A549 (cell line): ENCODE measurements at places on chromosomes 1 and 21.

GRCh38 chr1:175548774-175549173, 194.6 kb downstream of the TNR start:
- DNase-seq: no peak

- DNase-seq: no peak
Measured at GRCh38 chr1:6299557-6300165, 38.8 kb upstream of the GPR153 start.

DNA sequence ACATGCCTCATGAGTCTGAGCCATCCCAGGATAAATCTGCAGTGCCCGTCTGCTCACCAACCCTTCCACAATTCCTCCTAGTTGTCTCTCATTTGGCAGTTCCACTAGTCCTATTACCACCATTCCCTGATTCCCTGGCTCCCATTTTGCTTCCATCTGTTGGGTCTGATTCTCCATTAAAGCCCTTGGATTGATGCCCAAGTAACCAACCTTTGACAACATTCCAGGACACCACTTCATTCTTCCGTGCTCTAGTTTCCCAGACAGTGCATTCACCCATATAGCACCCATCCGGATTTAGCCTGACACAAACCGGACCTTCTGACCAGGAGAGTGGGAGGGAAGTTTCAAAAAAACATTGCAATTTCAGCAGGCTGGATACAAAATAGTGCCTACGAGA, 189.4 kb upstream of the PALMD start:
- no peak for DNase-seq

- DNase-seq: no peak
Measured at GRCh38 chr1:214983126-214983869, 99.2 kb upstream of the KCNK2 start.

GRCh38 chr21:44947930-44948331, 8.1 kb downstream of the SLX9 start:
- no peak for DNase-seq

GRCh38 chr1:199336745-199337640, 690.5 kb upstream of the NR5A2 start:
- no peak for DNase-seq

GRCh38 chr1:15523104-15524020, 653 bp downstream of the CASP9 start:
- DNase-seq: no peak

- no peak for DNase-seq
Measured at GRCh38 chr1:107532318-107532717, 391.5 kb downstream of the NTNG1 start.

- no peak for DNase-seq
Measured at GRCh38 chr1:80214888-80215540, 1208.5 kb upstream of the ADGRL4 start.

DNA sequence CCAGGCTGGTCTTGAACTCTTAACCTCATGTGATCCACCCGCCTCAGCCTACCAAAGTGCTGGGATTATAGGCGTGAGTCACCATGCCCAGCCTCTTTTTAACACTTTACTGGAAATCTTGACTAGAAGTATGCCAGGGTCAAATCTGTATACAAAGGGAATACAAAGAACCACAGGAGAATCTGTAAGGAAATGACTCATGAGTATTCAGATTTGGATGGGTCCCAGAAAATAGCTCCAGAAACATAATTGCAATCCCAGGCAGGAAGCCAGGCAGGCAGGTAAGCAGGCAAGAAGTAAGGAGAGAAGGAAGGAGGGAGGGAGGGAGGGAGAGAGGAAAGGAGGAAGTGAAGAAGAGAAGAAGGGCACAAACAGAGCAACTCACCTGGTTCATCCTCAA, 22.8 kb upstream of the TIAM1 start:
- DNase-seq: peak; percentile 4
